ENCODE measurements at places on chromosomes 2 and 18.

GRCh38 chr18:11336241-11336640, 186.9 kb upstream of the PIEZO2 start:
- DNase-seq: no peak

GRCh38 chr2:3282056-3282998, 95.3 kb downstream of the EIPR1 start:
- DNase-seq: no peak

DNA sequence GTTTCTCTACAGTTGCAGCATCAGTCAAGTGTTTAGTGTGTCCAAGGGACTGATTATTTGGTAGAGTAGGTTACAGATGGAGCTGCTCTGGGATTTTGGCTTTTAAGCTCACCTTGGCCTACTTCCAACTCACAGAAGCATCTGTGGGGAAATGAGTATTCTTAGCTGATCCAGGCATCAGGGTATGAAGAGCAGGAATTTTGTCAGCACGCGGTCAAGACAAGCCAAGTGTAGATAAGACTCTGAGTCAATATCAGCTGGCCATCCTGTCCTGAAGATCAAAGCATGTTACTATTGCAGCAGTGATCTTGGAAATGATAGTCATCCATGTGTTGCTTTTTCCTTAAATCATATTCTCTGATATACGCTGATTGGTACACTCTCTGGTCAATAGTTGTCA, 24.4 kb downstream of the SERPINB4 start:
- no peak for DNase-seq

- DNase-seq: no peak
Measured at GRCh38 chr2:227813562-227814353, at the start of gene CCL20. TSS of gene CCL20 (plus strand) at chr2:227813842. CDS start at chr2:227813912, 70 bp downstream.

DNA sequence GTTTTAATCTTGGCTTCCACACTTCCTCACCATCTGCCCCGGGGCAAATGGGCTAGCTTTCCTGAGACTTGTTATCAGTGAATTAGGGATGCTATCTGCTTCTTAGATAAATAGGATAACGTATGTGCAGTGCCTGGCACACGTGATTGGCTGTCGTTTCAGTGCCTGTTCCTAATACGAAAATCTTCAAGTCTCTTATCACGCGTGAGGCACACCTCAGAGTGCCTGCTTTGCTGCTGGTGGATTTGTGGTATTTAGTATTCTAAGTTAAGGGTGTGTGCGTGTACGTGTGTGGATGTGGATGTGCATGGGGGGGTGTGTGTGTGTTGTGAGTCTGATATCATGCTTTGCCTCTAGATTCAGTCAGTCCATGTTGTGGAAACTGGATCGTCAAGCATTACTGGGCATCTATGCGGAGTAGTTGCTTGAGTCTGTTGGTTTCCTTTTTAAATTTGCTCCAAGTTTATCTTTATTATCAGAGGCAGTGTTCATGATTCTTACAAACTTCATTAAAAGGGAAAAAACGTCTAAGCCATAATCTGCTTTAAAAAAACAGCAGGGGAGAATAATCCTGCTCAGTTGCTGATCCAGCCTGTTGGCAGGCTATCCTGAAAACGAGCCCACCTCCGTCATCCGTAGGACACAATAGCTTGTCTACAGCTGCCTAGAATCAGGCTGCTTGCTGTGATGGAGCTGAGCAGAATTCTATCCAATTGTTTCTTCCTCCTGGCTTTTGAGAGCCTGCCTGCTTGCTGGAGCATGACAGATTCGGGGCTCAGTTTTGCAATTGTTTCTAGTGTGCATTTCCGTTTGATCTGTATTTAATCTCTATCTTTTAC, 6.6 kb downstream of the SH3RF3 start:
- no peak for DNase-seq

DNA sequence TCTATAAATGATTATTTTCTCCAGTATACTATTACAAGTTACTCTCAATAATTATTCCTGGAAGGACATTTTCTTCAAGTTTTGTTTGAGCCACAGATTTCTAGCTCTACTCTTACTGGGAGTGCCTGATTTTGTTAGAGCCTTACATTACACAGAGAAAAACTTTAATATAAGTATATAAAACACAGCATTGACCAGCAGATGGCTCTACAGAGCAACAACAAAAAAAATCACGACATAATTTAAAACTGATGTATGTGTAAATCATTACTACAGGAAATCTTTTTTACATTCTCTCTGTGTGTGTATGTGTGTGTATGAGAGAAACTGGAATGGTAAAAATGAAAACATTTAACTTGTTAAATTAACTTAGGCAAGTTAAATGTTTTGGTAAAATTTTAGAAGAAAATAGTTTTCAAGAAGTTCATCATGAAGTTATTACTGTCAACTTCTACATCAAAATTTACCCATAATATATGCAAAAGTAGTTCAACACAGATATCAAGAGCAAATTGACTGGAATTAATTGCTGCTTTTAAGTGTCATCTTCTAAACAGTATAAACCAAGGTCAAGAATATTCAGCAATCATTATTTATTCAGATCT, 103.3 kb downstream of the MDH1 start:
- no peak for DNase-seq

GRCh38 chr2:171629113-171629512, 58.2 kb upstream of the DYNC1I2 start:
- DNase-seq: no peak

GRCh38 chr18:55893948-55894347, 306.0 kb upstream of the TCF4 start:
- DNase-seq: no peak

All from activated gamma-delta T cell treated with Interleukin-2 at 50 U/mL for 16 hours (primary cell).